ENCODE measurements at places on chromosomes 2 and 18.

GRCh38 chr18:21853016-21853415 lies 112.4 kb downstream of the MIB1 start:
- no peak for DNase-seq

DNA sequence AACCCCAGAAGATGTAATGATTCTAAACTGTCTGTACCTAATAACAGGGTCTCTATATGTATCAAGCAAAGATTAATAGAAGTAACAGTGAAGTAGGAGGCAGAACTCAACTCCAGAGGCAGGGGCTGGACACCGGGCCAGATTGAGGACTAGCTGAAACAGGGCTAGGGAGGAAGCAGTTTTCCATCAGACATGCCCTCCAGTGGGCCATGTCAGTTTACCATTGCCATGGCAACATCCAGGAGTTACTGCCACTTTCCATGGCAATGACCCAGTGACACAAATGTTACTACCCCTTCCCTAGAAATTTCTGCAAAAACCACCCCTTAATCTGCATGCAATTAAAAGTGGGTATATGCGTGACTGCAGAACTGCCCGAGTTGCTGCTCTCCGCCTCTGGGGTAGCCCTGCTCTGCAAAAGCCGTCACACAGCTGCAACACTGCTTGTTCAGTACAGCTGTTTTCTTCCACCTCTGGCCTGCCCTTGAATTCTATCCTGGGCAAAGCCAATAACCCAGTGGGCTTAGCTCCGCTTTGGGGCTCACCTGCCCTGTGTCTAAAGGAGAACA lies 58.7 kb downstream of the TMEM18 start:
- DNase-seq: no peak

GRCh38 chr18:53937037-53937436 lies 287.4 kb downstream of the MBD2 start:
- no peak for DNase-seq

DNA sequence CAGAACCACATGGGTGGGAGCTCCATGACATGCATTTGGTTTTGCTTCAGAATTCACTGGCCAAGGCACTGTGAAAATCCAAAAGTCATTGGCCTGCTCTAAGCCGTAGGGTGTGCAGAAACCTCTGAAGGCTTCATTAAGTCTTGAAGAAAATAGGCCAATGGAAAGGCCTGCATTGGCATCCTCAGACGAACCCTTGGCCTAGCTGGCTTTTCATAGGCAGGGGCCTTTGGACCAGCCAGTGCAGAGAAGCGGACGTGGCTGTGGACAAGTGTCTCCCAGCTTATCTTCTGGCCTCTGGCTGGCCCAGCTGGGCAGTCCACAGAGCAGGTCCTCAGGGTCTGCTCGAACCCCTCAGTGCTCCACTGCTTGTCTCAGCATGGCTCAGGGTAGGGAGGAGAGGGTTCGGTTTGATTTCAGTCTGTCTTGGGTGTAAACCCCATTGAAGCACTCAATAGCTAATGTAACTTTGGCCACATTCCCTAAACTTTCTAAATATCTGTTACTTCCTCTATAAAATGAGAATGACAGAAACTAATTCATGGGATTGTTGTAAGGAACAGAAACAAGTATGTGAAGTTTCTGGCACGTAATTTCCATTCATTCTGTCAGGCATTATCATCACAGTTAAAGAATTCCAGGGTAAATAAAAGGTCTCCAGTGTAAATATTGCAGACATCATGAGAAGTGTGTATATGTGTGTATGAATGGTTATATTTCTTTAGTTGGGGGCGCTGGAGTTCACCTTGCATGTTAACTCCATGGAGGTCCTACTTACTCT lies 125.5 kb downstream of the TFCP2L1 start:
- DNase-seq: no peak

- no peak for DNase-seq
Measured at GRCh38 chr2:174001107-174001506, 35.9 kb upstream of the SP3 start.

GRCh38 chr2:193276069-193276468 lies 1081.3 kb upstream of the TMEFF2 start:
- DNase-seq: no peak

DNA sequence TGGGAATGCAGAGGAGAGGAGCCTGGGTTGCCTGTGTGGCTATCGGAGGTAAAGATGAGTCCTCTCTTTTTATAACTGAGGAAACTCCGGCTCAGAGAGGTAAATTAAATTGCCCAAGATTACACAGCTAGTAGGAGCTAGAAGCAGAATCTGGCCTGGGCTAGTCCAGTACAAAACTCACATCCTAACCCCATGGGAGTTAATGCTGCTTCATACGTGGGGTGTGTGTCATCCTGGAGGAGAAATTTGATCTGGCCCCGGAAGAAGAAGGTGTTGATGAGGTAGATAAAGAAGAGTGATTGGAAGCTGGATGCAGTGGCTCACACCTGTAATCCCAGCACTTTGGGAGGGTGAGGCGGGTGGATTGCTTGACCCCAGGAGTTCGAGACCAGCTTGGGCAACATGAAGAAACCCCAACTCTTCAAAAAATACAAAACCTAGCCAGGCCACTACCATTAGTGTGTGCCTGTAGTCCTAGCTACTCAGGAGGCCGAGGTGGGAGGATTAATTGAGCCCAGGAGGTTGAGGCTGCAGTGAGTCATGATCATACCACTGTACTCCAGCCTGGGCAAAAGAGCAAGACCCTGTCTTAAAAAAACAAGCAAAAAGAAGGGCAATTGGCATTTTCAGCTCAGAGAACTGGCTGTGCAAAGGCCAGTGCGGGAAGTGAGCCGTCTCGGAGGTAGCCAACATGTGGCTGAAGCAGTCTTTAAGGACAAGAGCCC lies 33.7 kb downstream of the CTIF start:
- DNase-seq: no peak

- no peak for DNase-seq
Measured at GRCh38 chr18:39946623-39947061, 2008.4 kb upstream of the PIK3C3 start.

GRCh38 chr2:228688007-228688645 lies 506.6 kb upstream of the SPHKAP start:
- DNase-seq: no peak

- DNase-seq: no peak
Measured at GRCh38 chr18:57435846-57436190, 644 bp downstream of the ONECUT2 start.

DNA sequence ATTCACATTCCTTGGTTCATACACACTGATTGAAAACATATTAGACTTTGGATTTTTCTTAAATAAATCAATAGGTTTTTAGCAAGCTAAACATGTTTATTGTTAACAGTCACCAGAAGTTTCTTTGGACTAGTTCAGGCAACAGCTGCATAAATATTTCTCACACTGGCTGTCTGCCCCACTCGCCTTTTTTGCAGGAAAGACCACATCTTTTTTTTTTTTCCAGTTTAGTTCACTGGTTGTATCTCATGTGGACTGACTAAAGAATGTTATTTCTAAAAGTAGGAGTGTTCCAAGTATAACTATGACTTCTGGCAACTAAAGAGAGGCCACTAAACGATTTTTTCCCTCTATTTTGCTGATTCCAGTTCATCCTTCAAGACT lies 31.1 kb downstream of the SLC40A1 start:
- no peak for DNase-seq

- DNase-seq: no peak
Measured at GRCh38 chr2:98280376-98281102, 65.7 kb upstream of the CNGA3 start.

- no peak for DNase-seq
Measured at GRCh38 chr2:224160917-224161316, 121.8 kb upstream of the SERPINE2 start.

DNA sequence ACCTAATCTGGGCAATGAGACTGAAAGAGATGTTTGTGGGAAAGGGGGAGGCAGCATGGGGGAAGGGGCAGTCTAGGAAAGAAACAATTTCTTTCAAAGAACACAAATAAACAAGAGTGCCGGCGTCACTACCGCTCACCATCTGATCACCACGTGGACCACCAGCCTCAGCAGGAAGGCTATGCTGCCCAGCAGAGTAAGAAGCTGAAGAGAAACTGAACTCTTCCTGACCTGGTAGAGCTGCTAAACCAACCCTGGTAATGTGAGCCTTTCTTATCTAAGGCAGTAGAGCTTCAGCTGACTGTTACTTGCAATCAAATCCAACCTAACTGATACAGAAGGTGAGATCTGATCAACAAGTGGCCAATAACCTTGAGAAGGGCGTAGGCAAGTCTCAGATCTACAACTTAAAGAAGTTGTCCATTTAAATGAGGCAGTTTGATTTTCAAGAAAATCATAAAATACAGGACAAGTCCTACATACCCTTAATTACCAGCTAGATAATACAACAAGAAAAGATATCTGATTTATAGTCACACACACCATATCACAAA lies 44.2 kb upstream of the SPTBN1 start:
- DNase-seq: no peak

DNA sequence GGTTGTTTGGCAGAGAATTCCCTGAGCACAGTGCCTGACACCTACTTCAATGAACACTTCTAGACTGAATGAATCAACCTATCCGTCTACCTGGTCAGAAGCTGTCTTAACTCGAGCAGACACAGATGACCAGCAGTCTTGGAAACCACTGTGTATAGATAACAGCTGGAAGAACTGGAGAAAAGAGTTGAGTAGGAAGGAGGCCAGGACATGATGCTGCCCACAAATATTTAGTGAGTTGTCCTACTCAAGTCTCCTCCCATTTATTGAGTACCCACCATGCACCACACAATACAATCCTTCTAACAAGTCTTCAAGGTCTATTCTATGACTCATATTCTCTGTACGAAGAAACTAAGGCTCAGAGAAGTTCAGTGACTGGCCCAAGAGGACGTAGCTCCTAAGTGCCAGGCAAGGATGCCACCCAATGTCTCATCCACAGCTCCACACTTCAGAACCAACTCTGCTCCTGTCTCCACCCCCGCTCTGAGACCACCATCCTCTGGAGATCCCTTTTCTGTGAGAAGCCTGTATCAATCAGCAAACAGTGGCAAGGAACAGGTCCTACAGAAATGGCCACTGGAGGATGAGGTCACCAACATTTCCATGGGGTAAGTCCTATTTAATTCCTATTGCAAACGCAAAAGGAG lies 62.2 kb downstream of the GALNT14 start:
- DNase-seq: no peak

- no peak for DNase-seq
Measured at GRCh38 chr18:24381126-24381525, 16.5 kb downstream of the OSBPL1A start.

- DNase-seq: no peak
Measured at GRCh38 chr2:45857867-45858520, 206.5 kb downstream of the PRKCE start.

- no peak for DNase-seq
Measured at GRCh38 chr2:231615058-231615671, 22.5 kb downstream of the TEX44 start.
